Activated naive CD8-positive, alpha-beta T cell treated with anti-CD3 and anti-CD28 coated beads, Interleukin-2, amount 10 ng/mL, durations not matched to agents 7 days and 5 days (primary cell): ENCODE measurements at places on chromosomes 5 and 9. TPM values are rescaled to one million over a fixed set of nuclear protein-coding genes. Genes with fewer than 3 reads are reported as not detected.

ESM1 gene
- total RNA-seq: 1.1 TPM

- DNase-seq: no peak
These were observed 109.8 kb downstream of the GALNT10 start for GRCh38 chr5:154300207-154300883.

DOCK2 gene
- 266 TPM for total RNA-seq

- no peak for DNase-seq
These were observed 49.4 kb upstream of the SPATA31C2 start for GRCh38 chr9:88187631-88188030.

DNA sequence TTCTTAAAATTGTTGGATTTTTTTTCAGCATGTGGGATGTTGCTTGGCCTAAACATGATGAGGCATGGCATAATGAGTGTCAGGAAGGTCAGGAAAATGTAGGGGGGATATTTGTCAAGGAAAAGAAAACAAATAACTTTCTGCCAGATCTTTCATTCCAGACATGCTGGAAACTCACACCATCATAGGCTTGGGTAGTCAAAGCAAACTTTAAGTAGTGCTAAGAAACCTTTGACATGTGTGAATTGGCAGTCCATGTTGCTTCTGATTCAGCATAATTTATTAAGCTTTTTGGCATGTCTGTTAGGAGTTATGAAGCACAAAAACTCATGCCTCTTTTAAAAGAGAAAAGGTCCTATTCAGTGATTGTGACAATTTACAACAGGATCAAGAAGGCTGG is 61.3 kb upstream of the MTAP start:
- no peak for DNase-seq

DNA sequence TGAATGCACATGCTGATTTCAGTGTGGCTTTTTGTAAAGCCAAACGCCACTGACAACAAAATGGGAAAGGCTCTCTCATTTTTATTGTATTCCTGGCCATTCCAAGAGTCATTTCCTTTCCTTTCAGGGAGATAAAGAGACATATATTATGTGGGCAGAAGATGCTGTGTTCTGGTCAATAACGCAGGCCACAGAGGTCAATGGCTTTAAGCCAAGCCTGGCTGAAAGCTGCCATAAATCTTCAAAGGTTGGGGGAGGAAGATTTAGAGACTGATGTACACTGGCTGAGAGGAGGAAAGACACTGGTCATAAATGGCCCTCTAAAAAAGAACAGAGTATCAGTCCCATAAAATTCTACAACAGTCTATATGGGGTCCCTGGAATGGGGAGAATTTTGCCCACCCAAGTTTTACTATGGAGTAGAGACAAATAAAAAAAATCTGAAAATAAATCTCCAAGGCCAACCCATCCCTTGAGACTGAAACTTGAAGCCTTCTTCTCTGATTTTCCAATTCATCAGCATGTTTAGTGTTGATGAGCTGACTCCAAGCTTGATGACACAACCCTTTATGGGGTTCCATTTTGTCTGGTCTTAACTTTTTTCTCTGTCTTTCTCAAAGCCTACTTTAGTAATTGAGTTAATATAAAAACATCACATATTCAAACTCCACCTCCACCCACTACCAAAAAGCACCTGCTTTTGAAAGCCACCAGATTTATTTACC is 152.1 kb upstream of the SLC24A2 start:
- no peak for DNase-seq

GALNT12 gene
- total RNA-seq: 12.2 TPM
